Natural killer cell (primary cell): ENCODE measurements at places on chromosomes 7 and 10.

- H3K36me3 ChIP-seq, result no peaks in the 10 kb centered on the region
- H3K4me3 ChIP-seq, result no peak overlapping the region
- DNase-seq, result no peak
- no peaks in the 10 kb centered on the region for H3K27me3 ChIP-seq
- no peaks in the 10 kb centered on the region for H3K4me1 ChIP-seq
These were observed 37.3 kb upstream of the TMEM254 start for GRCh38 chr10:80041162-80041561.

GRCh38 chr7:120164-120991 is 72.0 kb upstream of the FAM20C start:
- H3K27me3 ChIP-seq, result no peaks in the 10 kb centered on the region
- H3K27ac ChIP-seq, result no peak overlapping the region
- no peaks in the 10 kb centered on the region for H3K36me3 ChIP-seq

DNA sequence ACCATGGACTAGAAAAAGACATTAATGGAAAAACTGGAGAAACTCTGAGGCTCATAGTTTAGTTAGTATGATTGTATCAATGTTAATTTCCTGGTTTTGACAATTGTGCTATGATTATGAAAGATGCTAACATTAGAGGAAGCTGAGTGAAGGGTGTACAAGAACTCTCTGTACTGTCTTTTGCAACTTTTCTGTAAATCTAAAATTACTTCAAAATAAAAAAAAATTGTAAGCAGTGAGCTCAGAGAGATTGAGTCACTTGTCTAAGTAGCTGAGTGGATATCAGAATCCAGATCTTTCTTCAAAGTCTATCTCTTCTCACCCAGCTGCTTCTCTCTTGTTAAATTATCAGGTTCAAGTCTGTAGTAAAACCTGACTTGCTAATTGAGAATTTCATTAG is 181.1 kb downstream of the PLCE1 start:
- H3K36me3 ChIP-seq, result no peaks in the 10 kb centered on the region
- no peak overlapping the region for H3K27ac ChIP-seq
- no peak overlapping the region for H3K4me3 ChIP-seq
- H3K27me3 ChIP-seq, result no peaks in the 10 kb centered on the region
- no peaks in the 10 kb centered on the region for H3K4me1 ChIP-seq
- no peak for DNase-seq

GRCh38 chr10:48945441-48946130 is 5.9 kb upstream of the LRRC18 start:
- no peak overlapping the region for H3K27ac ChIP-seq
- DNase-seq, result no peak
- no peak overlapping the region for H3K4me3 ChIP-seq
- H3K36me3 ChIP-seq, result no peaks in the 10 kb centered on the region
- no peaks in the 10 kb centered on the region for H3K4me1 ChIP-seq

- H3K36me3 ChIP-seq, result no peaks in the 10 kb centered on the region
- no peak overlapping the region for H3K4me3 ChIP-seq
- DNase-seq, result no peak
- H3K27me3 ChIP-seq, result no peaks in the 10 kb centered on the region
These were observed 276.5 kb downstream of the DGKB start for GRCh38 chr7:14626076-14626475.

DNA sequence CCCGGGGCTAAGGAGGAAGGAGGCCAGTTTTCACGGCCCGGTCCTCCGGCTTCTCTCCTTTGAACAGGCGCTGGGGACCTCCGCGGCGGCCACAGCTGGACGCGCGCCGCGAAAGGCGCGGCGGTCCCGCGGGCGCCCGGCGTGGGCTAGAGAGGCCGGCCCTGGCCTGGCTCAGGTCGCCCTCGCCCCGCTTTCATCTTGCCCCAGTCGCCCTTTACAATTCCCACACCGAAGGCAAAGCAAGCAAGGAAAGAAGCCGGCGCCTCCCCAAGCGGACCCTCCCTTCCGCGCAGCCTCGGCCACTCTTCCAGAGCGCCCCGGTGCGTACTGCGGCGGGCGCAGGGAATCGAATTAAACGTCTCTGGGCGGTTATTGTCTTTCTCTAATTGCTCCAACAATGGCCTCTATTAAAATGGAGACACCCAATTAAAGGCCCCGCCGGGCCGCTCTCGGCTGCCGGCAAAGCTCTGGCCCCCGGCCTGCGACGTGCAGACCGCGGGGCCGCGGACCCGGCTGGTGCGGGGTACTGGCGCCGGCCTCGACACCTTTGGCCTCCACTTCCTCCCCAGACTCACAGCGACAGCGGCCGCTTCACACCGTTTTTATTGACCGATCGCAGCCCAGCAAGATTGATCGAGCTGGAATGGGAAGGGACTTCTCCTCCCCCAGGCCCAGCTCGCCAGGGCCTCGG is 4.5 kb upstream of the GATA3 start:
- H3K4me1 ChIP-seq, result peaks cover 88% of the 10 kb centered on the region
- DNase-seq, result no peak
- no peaks in the 10 kb centered on the region for H3K36me3 ChIP-seq
- no peak overlapping the region for H3K27ac ChIP-seq

DNA sequence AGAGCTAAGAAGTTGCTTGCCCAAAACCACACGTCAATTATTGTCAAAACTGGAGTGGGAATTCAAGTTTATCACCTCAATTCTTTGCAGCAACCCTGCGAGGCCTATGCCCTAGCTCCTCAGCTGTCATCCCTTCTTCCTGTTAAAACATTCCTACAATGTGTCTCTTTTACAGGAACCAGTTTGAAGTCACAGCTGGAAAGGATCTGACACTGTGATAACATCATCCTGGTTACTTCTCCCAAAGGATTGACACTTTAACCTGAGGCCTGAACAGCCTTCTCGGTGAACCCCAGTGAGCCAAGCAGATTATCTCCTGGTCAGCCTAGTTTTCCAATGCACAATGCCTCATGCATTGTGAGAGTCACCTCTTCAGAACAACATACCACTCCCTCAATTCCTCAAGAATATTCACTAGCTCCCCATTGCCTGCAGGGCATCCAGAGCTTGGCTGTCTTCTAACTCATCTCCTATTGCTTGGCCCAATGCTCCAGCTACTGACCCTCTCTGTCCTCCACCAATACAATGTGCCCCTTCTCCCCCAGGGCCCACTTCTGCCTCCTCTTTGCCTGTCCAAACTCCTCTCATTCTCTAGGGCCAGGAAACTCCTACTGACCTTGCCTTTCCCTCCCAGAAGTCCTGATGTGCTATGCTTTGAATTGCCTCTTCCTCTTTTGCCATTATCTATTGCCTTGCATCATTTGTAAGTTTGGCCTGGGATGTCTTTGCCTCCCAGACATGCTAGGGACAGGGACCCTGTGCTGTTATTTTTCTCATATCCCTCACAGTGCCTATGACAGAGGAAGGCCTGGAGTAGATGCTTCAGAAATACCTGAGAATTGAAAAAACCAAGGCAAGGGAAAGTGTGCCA is 10.4 kb upstream of the DLG5 start:
- DNase-seq, result no peak
- no peaks in the 10 kb centered on the region for H3K36me3 ChIP-seq
- H3K27me3 ChIP-seq, result peaks cover 2% of the 10 kb centered on the region
- H3K27ac ChIP-seq, result no peak overlapping the region
- H3K4me1 ChIP-seq, result no peaks in the 10 kb centered on the region
